Iris pigment epithelial cell (primary cell): ENCODE measurements at places on chromosomes 3 and 15.

- no peak for DNase-seq
Observed at GRCh38 chr3:61944726-61945125, 383.4 kb downstream of the PTPRG start.

DNA sequence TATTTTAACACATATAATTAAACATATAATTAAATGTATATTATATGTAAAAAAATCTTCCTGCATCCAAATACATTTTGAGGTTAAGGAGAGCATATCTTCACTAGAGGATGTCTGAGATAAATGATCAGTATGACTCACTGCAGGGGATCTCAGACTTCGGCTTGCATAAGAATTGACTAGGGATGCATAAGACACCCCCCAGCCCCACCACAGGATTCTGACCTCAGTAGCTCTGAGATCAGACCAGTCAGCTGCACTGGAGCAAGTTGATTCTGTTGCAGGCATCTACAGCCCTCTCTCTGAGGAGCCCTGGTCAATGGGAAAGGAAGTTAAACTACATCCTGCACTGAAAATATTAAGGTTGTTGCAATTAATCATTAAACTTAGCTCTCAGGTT is 29.0 kb upstream of the TBC1D21 start:
- peak; percentile 82 for DNase-seq

- peak; percentile 67 for DNase-seq
Observed at GRCh38 chr3:130576375-130577266, 59.6 kb downstream of the COL6A6 start.

DNA sequence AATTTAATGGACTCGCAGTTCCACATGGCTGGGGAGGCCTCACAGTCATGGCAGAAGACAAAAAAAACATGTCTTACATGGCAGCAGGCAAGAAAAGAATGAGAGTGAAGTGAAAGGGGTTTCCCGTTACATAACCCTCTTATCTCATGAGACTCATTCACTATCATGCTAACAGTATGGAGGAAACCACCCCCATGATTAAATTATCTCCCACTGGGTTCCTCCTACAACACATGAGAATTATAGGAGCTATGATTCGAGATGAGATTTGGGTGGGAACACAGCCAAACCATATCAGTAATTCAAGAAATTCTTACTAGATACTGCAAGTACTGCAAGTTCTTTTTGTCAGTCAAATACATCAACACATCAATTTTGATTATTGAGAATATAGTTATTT is 311.4 kb upstream of the SLITRK3 start:
- no peak for DNase-seq

DNA sequence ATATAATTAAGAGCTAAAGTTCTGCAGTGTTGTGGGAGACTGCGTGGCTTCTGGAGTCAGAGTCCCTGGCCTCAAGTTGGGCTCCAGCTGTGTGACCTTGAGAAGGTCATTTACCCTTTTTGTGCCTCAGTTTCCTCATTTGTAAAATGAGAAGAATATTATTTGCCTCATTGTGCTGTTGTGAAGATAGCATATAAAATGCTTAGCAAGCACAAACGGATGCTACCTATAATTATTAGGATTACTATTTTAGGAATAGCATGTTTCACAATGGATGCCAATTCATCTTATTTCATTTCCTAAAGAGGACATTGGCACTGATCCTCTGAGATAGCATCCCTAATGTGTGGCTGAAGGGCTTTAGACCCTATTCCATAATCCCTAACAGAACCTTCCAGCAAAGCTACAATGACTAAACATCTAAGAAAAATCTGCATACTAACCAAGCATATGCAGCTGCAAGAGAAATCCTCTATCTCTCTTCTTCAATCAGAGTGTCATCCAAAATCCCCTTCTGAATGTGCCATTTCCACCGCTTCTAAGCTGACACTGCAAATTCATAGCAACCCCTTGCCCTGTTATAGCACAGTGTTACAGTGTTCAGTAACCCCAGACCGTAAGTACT is 148.3 kb downstream of the RBMS3 start:
- no peak for DNase-seq

GRCh38 chr3:123584284-123584987 is 417 bp downstream of the HACD2 start:
- DNase-seq: no peak

GRCh38 chr15:42018306-42019224 is 2.3 kb downstream of the PLA2G4E start:
- DNase-seq: no peak

DNA sequence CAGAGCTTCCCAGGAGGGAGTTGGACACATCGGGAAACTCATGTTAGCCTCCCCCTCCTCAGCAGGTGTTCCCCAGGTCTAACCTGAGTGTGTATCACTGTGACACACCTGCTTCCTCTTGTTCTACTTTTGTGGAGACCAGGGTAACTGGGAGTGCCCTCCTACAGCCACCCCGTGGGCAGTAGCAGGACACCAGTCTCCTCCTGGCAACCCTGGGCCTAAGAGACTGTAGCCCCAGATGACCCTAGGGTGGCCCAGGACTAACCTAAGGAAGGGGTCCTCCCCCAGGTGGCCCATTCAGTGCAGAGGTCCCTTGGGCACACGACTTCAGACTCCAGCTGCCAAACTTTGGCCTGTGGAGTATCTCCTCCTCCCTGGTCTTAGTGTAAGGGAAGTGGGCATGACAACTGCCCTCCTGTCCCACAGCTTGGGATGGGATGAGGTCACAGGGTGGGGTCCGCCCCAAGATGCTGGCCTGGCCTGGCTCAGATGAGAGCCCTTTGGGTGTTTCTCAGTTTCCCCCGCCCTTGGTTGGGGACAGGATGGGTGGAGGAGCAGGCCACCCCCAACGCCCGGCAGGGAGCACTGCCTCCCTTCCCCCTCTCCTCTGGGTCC is 4.8 kb downstream of the CSK start:
- DNase-seq: no peak

DNA sequence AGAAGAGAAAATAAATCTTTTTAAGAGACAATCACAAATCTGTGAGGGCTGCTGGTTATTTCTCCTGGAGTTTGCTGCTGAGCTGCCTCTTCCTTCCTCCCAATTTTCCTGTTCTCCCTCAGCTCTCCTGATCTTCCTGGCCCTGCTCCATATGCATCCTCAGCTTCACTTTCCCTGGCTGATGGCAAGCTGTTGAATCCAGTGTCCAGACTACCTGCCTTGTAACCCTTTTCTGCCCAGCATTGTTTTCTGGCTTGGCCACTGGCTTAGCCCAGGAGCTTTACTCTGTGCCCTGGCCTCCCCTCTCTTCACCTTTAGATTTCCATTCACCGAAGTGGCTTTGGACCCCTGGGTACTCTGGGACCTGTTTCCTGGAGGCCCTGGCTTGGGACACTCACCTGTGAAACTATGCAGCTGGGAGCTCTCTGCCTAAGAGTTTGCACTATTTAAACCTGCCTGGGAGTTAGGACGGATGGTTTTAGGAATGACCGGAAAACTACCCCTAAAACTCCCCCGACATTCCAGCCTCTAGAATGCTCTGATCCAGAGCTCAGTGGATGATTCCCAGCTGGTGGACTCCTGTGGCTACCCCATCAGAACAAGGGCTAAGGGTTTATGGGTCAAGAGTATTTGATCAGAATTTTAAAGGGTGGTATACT is 90.0 kb downstream of the RBPMS2 start:
- DNase-seq: no peak

GRCh38 chr3:21747376-21747775 is 3.6 kb downstream of the ZNF385D start:
- no peak for DNase-seq

DNA sequence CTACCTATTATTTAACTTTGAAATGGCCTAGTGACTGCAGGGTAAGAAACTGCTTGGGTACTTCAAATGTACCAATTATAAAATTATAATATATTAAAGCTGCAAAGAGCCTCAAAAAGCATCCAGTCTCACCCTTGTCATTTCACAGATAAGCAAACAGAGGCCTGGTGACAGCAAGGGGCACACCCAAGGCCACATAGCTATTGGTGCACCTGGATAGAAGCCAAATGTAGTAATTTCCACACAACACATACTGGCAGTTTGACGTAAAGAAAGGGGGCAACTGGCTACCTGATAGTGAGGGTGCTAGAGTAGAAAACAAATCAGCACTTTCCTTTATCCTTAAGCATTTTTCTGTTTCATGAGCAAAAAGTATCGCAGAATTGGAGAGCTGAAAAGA is 51.1 kb downstream of the IFT57 start:
- DNase-seq: no peak

GRCh38 chr3:54563501-54564200 is 364.2 kb downstream of the LRTM1 start:
- DNase-seq: no peak

DNA sequence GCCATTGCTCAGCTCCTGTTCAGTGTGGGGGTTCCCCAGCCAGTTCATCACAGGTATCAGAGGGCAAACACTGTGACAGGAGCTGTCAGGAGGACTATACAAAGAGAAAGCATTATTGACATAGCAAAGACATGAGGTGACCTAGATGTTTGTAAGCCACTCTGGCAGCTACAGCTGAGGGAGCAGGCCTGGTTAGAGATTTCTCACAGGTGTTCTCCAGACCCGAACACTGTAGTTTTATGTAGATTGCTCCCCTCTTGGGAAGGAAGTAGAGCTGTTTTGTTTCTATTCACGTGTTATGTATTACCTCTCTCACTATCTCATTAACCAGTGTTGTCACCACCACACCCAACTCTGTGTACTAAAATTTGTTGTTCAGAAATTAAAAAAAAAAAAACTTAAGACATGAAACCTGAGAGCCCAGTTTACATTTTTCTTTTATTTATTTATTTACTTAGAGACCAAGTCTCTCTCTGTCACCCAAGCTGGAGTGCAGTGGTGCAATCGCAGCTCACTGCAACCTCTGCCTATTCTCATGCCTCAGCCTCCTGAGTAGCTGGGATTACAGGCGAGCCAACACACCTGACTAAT is 123.7 kb downstream of the RBPMS2 start:
- peak; percentile 39 for DNase-seq
